CD4-positive, CD25-positive, alpha-beta regulatory T cell (primary cell): ENCODE measurements at places on chromosomes 12 and 14. TPM values are rescaled to one million over a fixed set of nuclear protein-coding genes. Genes with fewer than 3 reads are reported as not detected.

The LMNTD1 gene
- total RNA-seq, result not detected

The ANKRD33 gene
- total RNA-seq, result not detected

The CLBA1 gene
- total RNA-seq, result 0.89 TPM

The EFS gene
- total RNA-seq, result not detected

The CPNE6 gene
- not detected for total RNA-seq

- H3K27ac ChIP-seq, result peak overlapping the region; percentile 50
- H3K4me3 ChIP-seq, result no peak overlapping the region
- H3K27me3 ChIP-seq, result no peaks in the 10 kb centered on the region
- DNase-seq, result no peak
- H3K36me3 ChIP-seq, result peaks cover 71% of the 10 kb centered on the region
- H3K4me1 ChIP-seq, result peaks cover 30% of the 10 kb centered on the region
Measured at GRCh38 chr12:14937689-14938088, 648 bp downstream of the ERP27 start.

DNA sequence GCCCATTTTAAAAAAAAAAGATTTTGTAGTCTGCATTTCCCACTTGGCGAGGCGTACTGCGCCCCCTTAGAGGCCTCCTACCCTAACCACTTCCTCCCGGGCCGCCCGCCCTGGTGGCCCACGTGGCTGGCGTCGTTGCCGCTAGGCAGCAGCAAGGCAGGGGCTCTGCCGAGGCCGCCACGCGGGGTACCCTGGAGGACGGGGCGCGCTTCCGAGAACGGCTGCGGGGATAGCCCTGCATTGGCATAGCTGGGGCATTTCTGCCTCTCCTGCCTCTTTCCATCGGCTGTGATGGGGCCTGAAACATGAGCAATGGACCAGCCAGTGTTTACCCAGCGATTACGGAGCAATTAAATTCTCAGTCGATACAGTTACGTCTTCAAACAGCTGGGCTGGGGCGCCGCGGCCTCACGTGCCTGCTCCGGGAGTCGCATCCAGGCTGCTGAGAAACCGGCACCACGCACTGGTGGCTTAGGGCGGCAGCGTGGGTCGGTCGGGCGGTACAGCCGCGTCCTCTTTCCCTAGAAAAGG is 38.0 kb downstream of the IQSEC3 start:
- no peaks in the 10 kb centered on the region for H3K27me3 ChIP-seq
- H3K4me3 ChIP-seq, result no peak overlapping the region
- no peaks in the 10 kb centered on the region for H3K36me3 ChIP-seq
- no peak for DNase-seq
- no peak overlapping the region for H3K27ac ChIP-seq

- no peaks in the 10 kb centered on the region for H3K27me3 ChIP-seq
- H3K27ac ChIP-seq, result no peak overlapping the region
- H3K4me1 ChIP-seq, result no peaks in the 10 kb centered on the region
- no peaks in the 10 kb centered on the region for H3K36me3 ChIP-seq
- no peak for DNase-seq
- H3K4me3 ChIP-seq, result no peak overlapping the region
Measured at GRCh38 chr12:93626160-93626559, 51.0 kb upstream of the CRADD start.

DNA sequence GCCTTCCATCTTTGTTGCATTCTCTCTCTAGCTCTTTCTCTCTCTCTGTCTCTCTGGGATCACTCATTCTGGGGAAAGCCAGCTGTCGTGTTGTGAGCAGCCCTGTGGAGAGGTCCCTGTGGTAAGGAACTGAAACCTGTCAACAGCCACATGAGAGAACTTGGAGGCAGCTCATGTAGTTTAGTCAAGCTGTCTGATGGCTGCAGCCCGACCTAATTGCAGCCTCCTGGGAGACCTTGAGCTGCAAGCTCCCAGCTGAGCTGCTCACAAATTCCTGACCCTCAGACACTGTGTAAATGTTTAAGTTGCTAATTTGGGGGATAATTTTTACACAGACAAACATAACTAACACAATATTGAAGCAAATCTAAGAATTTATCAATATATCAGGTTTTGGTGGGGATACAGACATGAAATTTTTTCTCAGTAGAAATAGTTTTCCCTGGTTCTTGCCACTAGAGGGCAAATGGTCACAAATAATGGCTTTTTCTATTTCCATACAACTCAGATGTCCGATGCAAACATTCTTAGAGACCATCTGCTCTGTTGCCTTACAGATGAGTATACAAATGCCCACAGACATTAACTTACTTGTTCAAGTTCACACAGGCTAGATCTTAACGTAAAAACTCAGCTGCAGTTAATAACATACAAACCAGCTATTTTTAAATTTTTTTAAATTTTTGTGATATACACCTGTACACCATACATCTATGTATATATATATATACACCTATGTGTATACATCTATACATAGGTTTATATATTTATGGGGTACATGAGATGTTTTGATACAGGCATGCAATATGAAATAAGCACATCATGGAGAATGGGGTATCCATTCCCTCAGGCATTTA is 15.5 kb upstream of the KRR1 start:
- no peaks in the 10 kb centered on the region for H3K36me3 ChIP-seq
- peaks cover 7% of the 10 kb centered on the region for H3K27me3 ChIP-seq
- no peaks in the 10 kb centered on the region for H3K4me1 ChIP-seq
- no peak overlapping the region for H3K4me3 ChIP-seq
- no peak for DNase-seq
- H3K27ac ChIP-seq, result no peak overlapping the region

GRCh38 chr14:33949411-33949893 is 1.4 kb downstream of the EGLN3 start:
- H3K27me3 ChIP-seq, result peaks cover 14% of the 10 kb centered on the region
- H3K4me1 ChIP-seq, result peaks cover 8% of the 10 kb centered on the region
- no peak overlapping the region for H3K4me3 ChIP-seq
- DNase-seq, result no peak

- H3K36me3 ChIP-seq, result no peaks in the 10 kb centered on the region
- no peak overlapping the region for H3K27ac ChIP-seq
- H3K4me1 ChIP-seq, result no peaks in the 10 kb centered on the region
- H3K4me3 ChIP-seq, result no peak overlapping the region
- H3K27me3 ChIP-seq, result no peaks in the 10 kb centered on the region
- DNase-seq, result no peak
Measured at GRCh38 chr12:76670776-76671175, 93.1 kb upstream of the ZDHHC17 start.

GRCh38 chr12:108332791-108333382 is 6.2 kb downstream of the CMKLR1 start:
- no peaks in the 10 kb centered on the region for H3K36me3 ChIP-seq
- no peaks in the 10 kb centered on the region for H3K27me3 ChIP-seq
- H3K4me3 ChIP-seq, result no peak overlapping the region
- H3K4me1 ChIP-seq, result peaks cover 18% of the 10 kb centered on the region
- H3K27ac ChIP-seq, result no peak overlapping the region
- no peak for DNase-seq

- no peak overlapping the region for H3K4me3 ChIP-seq
- H3K27me3 ChIP-seq, result peaks cover 16% of the 10 kb centered on the region
- peaks cover 20% of the 10 kb centered on the region for H3K4me1 ChIP-seq
- H3K36me3 ChIP-seq, result no peaks in the 10 kb centered on the region
- H3K27ac ChIP-seq, result no peak overlapping the region
Measured at GRCh38 chr12:62930546-62931425, 4.2 kb downstream of the PPM1H start.

DNA sequence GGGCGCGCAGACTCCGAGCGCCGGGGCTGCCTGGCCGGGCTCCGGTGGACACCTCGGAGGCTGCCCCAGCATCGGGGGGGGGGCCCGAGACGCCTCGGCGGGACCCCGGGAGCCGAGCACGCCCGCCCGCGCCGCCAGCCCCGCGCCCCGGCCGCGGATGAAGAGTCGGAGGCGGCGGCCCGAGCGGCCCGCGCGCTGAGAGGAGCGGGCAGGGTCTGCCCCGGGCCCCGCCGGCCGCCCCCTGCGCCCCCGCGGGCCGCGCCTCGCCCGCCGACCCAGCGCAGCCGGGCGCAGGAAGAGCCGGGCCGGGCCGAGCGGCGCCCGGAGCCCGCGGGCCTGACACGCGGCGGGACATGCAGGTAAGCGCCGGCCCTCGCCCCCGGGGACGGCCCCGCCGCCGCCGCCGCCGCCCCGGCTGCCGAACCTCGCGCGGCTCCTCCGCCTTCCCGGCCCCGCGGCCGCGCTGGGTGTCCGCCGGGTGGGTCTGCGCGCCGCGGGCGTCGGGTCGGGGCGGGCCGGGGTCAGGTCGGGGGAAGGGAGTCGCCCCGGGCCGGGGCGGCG is 63.7 kb downstream of the FBXL14 start:
- H3K27me3 ChIP-seq, result peaks cover 23% of the 10 kb centered on the region
- DNase-seq, result no peak
- no peak overlapping the region for H3K4me3 ChIP-seq
- no peak overlapping the region for H3K27ac ChIP-seq
- H3K36me3 ChIP-seq, result no peaks in the 10 kb centered on the region

GRCh38 chr12:55777856-55778255 is 34.9 kb downstream of the GDF11 start:
- H3K27me3 ChIP-seq, result no peaks in the 10 kb centered on the region
- H3K4me3 ChIP-seq, result no peak overlapping the region
- DNase-seq, result no peak
- H3K27ac ChIP-seq, result no peak overlapping the region
- H3K36me3 ChIP-seq, result peaks cover 49% of the 10 kb centered on the region
- H3K4me1 ChIP-seq, result no peaks in the 10 kb centered on the region

- H3K36me3 ChIP-seq, result no peaks in the 10 kb centered on the region
- no peaks in the 10 kb centered on the region for H3K4me1 ChIP-seq
- no peak for DNase-seq
- no peak overlapping the region for H3K4me3 ChIP-seq
- H3K27me3 ChIP-seq, result no peaks in the 10 kb centered on the region
Measured at GRCh38 chr12:119229837-119230236, 51.1 kb downstream of the HSPB8 start.

GRCh38 chr14:63435838-63436237 is 107.3 kb downstream of the PPP2R5E start:
- H3K4me3 ChIP-seq, result peak overlapping the region; percentile 64
- DNase-seq, result no peak
- no peaks in the 10 kb centered on the region for H3K36me3 ChIP-seq
- H3K4me1 ChIP-seq, result peaks cover 53% of the 10 kb centered on the region

DNA sequence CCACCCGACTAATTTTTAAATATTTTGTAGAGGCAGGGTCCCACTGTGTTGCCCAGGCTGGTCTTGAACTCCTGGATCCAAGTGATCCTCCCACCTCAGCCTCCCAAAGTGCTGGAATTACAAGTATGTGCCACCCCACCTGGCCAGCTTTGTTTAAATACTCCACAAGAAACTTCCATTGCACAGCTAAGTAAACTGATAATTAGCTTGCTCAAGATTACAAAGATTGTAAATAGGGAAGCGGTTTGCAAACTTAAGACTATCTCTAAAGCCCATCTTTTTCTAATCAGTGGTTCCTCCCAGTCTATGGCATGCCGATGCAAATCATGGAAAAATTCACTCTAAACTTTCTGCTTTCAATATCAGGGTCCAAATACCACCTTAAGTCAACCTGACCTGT is 9.7 kb downstream of the SLC7A8 start:
- H3K27me3 ChIP-seq, result peaks cover 6% of the 10 kb centered on the region
- no peaks in the 10 kb centered on the region for H3K36me3 ChIP-seq
- H3K4me1 ChIP-seq, result no peaks in the 10 kb centered on the region
- no peak overlapping the region for H3K4me3 ChIP-seq
- no peak for DNase-seq
- H3K27ac ChIP-seq, result no peak overlapping the region

DNA sequence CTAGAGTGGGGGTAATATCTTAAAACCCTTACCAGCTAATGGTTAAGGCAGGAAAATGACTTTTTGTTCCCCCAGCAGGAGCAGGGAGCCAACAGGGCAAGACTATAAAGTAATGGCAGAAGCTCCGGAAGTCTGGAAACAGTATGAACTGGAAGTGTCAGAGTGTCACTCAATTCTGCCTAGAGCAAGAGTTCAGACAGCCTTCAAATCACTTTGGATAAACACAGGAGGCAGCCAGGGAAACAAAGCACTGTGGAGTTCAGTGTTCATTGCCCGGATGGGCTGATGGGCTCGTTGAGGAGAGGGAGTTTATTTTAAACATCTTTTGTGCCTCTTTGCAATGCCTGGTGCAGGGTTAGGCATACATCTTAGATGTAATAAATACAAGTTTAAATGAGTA is 16.5 kb upstream of the DYRK2 start:
- peaks cover 58% of the 10 kb centered on the region for H3K4me1 ChIP-seq
- H3K27ac ChIP-seq, result no peak overlapping the region
- DNase-seq, result no peak
- no peaks in the 10 kb centered on the region for H3K36me3 ChIP-seq
- no peak overlapping the region for H3K4me3 ChIP-seq

GRCh38 chr14:104876251-104876699 is 11.2 kb downstream of the CEP170B start:
- no peak overlapping the region for H3K27ac ChIP-seq
- no peaks in the 10 kb centered on the region for H3K4me1 ChIP-seq
- DNase-seq, result peak; percentile 23
- H3K36me3 ChIP-seq, result no peaks in the 10 kb centered on the region
- no peak overlapping the region for H3K4me3 ChIP-seq
- H3K27me3 ChIP-seq, result no peaks in the 10 kb centered on the region

GRCh38 chr12:12033824-12034223 is 36.9 kb upstream of the BCL2L14 start:
- DNase-seq, result no peak
- H3K27me3 ChIP-seq, result no peaks in the 10 kb centered on the region

DNA sequence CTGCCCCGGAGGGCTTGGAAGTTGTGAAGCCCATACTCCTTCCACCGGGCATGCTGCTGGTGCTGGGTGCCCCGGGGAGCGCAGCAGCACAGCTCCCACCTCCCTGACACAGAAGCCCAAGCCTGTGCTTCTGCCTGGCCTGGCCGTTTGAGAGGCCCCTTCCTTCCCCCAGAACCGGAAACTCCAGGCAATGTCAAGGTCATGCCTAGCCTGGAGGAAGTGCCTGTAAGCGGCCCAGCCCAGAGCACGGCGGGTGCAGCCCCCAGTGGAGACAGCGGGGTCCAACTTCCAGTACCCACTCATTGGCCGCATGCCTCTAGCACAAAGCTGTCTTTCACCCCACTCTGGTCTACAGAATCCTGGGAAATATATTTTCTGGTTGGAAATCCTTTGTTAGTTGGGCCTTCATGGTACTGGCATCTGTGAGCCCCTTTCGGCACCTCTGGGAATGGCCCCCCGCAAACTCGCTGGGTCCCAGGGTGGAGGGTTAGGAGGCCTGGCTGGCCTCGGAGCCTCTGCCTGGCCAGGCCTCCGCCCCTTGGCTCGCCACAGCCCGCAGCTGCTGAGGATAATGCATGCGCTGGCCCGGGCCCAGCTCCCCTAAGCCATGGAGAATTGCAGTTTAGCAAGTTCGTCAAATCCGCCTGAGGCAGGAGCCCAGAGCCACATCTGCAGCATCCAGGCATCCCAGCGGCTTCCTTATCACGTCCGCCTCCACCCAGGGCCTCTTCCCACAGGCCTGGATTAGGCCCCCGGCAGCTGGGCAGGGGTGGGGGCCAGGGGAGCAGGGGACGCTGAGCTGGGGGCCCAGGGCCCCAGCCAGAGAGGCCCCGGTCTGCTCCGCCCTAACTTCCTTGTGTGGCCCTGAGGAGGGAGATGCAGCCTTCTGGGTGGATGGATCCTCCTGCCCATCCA is 48.9 kb upstream of the DLK1 start:
- no peaks in the 10 kb centered on the region for H3K4me1 ChIP-seq
- H3K27me3 ChIP-seq, result no peaks in the 10 kb centered on the region
- H3K27ac ChIP-seq, result no peak overlapping the region
- DNase-seq, result no peak
- H3K4me3 ChIP-seq, result no peak overlapping the region
- no peaks in the 10 kb centered on the region for H3K36me3 ChIP-seq
